Suppressor macrophage treated with lipopolysaccharide for 4 hours (primary cell): ENCODE measurements at places on chromosomes 1 and 21.

- DNase-seq = no peak
Measured at GRCh38 chr1:201673093-201673492, 134.2 kb downstream of the NAV1 start.

DNA sequence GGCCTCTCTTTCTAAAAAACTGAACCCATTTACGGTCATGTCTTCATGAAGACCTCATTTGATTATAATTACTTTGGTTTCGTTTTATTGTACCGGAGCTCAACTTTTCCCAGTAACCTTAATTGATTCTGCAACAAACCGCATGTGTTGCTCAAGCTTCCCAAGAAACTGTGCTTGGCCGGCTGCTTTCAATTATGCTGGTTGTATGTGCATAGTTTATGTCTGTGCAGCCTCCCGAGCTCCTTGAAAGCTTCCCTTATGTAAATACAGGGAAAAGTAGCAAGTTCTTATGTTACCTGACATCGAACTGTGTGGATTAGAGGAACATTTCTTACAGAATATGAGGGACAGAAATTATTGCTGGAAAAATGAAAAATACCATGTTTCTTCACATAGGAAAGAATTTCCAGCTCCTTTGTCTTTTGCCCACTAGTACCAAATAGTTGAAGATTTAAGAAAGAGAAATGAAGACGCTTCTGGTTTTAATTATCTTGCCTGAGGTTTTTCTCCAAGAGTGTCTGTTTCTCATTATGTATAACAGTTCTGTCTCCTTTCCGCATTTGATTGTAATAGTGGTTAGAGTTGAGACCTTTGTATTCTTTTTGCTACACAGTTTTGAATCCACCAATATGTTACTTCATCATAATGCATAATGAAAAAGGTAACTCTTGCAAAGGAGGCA, 2.1 kb downstream of the VCAM1 start:
- peak; percentile 8 for DNase-seq

GRCh38 chr1:189438808-189439207, 1038.9 kb downstream of the BRINP3 start:
- DNase-seq = no peak

DNA sequence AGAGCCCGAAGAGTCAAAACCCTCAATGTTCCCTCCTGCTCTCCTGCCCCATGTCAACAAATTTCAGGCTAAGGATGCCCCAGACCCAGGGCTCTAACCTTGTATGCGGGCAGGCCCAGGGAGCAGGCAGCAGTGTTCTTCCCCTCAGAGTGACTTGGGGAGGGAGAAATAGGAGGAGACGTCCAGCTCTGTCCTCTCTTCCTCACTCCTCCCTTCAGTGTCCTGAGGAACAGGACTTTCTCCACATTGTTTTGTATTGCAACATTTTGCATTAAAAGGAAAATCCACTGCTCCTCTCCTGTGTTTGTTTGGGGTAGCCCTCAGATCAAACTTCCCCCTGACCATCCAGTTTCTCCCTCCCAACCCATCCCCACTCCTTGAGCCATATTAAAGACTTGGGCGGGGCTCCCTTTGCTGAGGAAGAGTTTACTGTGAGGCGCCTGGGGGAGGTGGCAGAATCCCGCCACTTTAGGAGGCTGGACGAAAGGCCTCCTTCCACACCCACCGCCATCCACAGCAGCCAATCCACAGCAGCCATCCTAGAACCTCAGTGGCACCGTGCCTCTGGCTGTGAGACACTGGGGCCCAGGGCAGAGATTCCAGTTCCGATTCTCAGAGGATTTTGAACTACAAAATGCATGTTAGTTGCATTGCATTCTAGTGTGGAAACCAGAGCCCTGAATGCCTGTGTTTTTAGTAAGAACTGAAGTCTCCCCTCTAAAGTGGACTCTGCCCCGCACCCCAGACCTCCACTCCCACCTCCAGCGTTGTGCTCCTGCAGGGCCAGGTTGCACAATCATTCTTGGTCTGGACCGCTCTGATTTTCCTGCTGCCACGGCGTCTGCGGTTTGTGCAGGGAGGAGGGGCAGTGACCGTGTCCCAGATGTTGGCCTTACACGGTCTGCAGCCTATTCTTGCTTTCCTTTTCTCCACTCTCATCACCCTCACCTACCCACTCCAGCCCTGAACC, 3.0 kb downstream of the OLFML3 start:
- peak; percentile 16 for DNase-seq

- no peak for DNase-seq
Measured at GRCh38 chr1:19424651-19425570, 60.4 kb downstream of the CAPZB start.

DNA sequence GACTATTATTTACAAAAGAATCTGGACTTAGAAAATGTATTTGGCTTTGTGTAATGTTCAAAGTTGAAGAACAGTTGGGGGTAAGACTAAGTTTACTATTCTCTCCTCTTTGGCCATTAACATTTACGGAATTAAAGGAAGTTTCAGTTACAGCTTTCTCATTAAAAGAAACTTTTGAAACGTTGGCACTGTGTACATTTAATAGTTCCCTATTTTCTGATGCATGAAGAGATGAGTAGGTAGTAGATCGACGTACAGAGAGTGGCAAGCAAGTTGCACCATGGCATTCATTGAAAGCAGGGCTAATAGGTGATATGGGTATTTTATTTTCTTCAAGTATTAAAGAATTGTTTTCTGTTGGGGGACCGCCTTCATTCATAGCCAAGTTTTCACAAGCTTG, 3.2 kb downstream of the ASPM start:
- DNase-seq = peak; percentile 28
